ENCODE measurements at places on chromosomes 7 and 10.

DNA sequence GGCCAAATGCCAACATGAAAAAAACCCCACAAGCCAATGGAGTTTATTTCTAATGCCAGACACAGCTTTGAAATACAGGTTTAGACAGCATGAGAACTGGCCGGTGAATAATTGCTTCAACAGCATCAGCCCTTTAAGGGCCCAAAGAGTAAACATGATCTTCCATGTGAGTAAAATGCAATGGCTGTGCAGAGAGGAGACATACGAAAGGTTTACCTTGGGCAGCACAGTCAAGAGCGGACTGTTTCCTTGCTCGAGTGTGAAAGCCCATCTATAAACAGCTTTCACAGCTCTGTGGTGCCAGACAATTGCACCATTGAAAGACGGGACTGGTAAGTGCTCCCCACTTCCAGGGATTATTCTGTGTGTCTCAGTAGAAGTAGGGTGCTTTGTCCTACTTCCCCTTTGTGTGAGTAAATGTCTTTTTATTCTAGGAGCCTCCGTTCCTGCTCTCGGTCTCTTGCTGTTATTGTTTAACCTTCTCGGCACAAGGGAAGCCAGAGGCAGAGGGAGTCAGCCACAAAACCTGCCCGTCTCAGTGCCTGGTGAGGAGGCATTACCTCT, 77.8 kb upstream of the KAT6B start:
- no peak for DNase-seq

DNA sequence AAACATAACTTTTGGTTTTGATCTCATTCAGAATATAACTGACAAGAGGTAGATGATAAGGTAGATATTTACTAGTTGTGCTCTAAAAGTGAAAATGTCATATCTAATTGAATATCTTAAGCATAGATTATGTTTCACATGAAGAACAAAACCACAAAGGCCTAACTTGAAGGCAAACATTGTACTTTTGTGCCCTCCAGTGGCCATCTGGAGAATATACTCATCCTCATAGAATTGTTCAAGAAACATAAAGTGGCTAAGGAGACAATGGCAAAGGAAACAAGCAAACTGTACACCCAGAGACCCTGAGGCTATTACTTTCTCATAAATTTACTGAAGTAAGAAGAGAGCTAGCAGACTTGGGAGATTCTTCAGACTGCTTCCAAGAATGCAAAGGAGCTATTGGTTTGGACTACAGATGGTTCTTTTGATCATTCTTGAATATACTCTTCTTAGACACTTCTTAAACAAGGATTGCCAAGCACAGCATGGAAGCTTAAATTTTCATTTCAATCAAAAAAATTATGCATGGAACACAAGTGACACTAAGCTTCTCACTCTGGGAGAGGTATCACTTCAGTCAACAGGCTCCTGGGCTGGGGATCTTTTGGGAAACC, 98.2 kb upstream of the DKK1 start:
- peak; percentile 70 for DNase-seq

DNA sequence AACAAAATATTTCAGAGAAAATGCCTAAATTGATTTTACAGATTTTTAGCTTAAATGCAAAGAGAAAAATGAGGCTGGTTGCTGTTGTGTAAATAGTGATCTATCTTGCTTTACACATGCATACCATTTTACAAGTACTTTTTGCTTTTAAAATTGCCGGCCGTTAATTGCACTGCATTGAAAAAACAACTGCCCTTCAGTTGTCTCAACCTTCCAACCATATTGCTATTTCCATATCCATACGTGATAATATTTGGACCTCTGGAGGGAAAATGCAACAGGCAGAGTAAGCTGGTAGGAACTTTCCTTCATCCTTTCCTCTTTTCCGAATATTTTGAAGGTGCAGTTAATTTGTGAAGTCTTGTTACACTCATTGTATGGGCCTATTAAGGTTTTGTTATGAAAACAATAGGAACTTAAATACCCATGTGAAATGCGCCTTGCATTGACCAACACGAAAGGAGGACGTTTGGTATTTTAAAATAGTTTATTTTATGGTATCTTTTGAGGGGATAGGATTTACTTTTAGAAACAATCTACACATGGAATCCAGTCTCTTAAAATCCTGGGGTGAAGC, 11.3 kb downstream of the BMI1 start:
- no peak for DNase-seq

DNA sequence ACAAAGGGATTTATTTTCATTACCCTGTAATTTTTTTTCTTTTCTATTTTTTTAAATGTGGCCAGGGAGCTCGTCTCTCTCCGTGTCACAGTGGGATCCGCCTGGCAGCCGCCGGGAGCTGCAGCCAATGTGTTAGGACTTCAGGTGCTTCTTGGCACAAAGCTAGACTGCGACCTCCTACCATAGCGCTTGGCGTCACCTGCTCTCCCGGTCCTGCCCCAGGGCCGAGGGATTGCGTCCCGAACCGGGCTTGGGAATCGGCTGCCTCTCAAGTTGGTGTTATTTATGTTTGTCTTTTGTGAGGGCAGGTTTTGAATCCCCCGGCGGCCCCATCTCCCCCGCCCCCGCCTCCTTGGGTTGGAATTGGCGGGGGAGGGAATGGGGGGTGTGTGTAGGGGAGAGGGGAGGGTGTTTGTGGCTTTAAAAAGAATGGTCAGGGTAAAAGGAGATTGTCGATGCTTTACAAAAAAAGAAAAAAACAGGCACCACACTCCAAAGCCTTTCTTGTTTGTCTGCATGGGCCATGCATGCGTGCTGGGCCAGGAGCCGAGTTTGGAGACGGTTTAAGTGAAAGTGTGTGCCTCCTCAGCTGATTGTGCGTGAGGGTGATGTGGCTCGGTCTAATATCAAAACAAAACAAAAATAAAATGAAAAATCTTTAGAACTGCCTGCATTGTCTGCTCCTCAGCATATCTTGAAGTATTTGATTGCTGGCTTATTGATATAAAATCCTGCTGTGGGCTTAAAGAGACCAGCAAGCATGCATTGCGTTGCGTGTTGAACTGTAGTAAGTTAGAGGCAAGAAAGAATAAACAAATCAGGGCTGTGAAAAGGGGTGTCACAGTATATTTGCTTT, 1.2 kb downstream of the PPP1R9A start:
- DNase-seq, result peak; percentile 17

GRCh38 chr7:107579554-107579884, 527 bp upstream of the BCAP29 start:
- DNase-seq, result no peak

DNA sequence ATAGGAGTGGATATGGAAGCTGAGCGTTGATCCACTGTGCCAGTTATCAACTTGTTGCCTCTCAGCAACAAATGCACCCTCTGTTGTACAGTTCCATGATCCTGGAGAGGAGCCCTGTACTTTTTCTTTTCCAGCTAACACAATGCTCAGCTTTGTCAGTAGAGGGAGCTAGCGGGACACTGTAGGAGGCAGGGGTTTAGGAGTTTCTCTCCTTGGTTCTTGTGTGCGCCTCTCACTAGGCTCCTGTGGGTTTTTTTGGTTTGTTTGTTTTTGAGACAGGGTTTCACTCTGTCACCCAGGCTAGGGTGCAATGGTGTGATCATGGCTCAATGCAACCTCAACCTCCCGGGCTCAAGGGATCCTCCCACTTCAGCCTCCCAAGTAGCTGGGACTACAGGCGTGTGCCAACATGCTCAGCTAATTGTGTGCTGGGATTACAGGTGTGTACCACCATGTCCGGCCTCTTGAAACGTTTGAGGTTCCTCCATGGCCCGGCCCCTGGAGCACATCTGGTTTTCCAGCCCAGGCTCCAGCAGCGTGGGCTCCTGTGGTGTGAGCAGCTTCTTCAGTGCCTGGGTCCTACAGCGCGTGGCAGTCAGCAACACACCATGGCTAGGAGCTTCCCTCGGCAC, 12.0 kb upstream of the MARVELD1 start:
- DNase-seq, result peak; percentile 76

DNA sequence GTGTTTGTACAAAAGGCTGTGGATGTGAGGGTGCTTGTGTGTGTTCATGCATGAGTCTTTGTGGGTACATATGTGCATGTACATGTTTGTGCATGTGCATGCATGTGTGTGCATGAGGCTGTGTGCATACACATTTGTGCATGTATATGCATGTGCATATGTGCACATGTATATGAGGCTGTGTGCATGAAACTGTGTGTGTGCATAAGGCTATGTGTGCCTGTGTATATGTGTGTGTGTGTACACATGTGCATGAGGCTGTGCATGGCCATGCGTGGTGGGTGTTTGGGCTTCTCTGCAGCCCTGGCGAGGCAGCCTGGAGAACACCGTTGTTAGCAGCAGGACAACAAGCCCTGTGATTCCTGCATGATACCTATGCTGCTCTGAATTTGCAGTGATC, 207.7 kb upstream of the ADCY1 start:
- no peak for DNase-seq

DNA sequence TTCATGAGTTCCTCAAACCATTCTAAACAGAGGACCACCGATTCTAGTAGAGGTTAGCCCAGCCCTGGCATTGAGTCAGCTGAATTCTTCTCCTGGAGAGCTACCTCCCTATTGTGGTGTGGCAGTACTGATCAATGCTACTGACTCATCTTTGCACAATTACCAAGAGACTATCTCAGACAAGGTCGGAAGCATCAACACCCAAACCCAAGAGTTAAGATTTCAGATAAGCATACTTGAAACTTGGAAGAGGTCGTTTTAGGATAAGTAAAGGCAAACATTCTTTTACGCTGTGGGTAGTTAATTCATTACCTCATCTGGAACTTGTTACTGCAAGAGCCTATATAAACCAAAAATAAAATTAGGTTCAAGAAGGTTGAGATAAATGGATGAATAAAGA, 154.6 kb upstream of the NRBF2 start:
- DNase-seq, result no peak

DNA sequence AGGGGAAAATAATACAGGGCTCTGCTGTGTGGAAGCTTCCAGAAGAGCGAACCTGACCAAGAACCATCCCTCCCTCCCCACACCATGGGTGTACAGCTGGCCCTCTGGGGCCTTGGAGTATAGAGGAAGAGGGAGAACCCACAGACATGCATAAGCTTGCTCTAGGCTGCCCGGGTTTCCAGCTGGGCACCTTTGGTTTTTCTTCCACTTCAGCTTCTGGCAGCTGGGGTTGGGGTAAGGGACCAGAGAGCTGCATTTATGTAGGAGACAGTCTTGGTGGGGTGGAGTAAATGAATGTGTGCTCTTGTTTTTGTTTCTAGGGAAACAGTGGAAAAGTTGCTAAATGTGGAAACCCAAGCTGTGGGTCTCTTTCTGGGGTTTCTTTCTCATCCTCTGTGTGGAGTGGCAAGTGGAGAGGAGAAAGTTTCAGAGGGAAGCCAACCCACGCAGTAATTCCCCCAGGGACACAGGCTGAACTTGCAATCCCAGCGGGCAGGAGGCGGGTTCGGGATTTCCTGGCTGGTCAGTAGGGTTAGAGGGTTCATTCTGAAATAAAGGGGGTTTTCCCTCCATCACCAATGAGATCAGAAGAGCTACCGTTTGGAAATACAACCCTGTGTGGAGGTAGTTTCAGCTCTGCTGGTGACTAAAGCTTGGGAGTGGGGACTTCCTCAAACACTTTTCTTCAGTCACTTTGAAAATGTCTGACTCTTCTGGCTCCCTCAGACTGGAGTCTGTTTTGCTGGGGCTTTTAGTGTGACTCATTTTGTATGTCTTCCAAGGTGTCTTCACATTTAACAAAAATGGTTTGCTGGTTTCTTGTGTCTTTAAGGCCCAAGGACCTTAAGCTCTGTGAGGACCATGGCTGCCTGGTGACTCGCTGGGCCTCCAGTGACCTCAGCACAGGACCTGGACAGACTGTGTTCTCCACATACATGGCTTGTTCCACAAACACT, 22.2 kb upstream of the SRGN start:
- DNase-seq, result peak; percentile 66

DNA sequence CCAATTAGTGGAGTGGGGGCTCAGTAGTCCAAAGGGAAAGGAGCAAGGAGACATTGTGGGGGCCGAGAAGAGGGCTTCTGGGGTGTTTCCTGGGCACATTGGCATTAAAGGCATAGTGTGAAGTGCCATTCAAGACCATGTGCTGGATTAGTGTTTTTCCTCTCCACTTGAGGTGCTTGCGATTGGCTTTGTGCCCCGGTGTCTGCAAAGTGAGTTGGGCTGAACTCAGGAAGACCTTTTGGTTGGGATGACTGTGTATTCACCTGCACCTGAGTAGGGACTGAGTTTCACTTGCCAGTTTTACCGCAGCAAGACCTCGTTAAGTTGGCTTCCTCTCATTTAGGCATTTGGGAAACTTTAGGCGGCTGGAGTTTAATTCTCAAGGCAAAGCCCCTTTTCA, 73.0 kb downstream of the TCF7L2 start:
- DNase-seq, result no peak

GRCh38 chr10:36362257-36362656, 720.2 kb upstream of the FZD8 start:
- DNase-seq, result no peak

- DNase-seq, result no peak
Measured at GRCh38 chr7:47617131-47617530, 35.2 kb upstream of the TNS3 start.

- DNase-seq, result no peak
Measured at GRCh38 chr7:27144781-27145164, 1.3 kb upstream of the HOXA5 start.

DNA sequence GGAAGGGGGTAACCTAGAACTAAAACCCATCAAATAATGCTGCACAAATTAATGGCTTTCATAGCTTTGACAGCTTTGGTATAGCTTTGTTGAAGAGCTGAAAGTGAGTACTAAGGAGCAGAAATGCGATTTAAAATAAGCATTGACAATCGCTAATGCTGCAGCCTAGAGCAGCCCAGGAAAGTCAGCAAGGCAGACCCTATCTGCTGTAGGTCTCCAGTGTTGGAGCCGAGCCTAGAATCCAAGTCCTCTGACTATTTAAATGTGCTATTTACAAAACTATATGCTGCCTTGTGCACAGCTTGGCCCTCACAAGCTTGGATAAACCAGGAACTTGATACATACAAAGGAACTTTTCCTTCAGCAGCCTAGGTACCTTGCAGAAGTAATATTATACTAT, 64.9 kb upstream of the ASAH2 start:
- DNase-seq, result no peak

All from EL (cell line).